Left kidney (tissue), 8 donors: ENCODE measurements at places on chromosomes 6 and 20. TPM values are rescaled to one million over a fixed set of nuclear protein-coding genes. Genes with fewer than 3 reads are reported as not detected.

Gene TRDN
- polyA plus RNA-seq, result 2.8 TPM

Gene CBLN4
- 1.2 TPM for polyA plus RNA-seq

Gene TAP1
- polyA plus RNA-seq, result 7.7 TPM

DNA sequence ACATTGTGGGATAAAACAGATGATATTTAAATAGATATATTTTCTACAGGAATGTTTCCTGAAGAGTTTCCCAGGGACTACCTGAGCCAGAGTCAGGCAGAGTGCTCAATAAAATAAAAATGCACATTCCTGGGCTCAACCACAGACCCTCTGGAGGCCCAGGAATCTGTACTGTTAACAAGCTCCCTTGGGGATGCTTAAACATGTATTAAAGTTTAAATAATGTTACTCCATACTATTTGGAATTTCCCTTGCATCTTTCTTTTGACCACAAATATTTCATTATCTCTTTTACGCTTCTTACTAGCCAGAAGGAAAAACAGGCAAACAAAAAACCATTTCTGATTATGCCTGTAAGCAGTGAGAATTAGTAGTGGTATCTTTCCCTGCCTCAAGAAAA is 42.3 kb downstream of the GPR63 start:
- no peak for DNase-seq

- peak; percentile 73 for DNase-seq
Observed at GRCh38 chr20:62409931-62410745, 3.1 kb upstream of the CABLES2 start.

GRCh38 chr20:23094927-23095326 is 8.8 kb upstream of the CD93 start:
- DNase-seq, result no peak

- DNase-seq, result no peak
Observed at GRCh38 chr6:155483858-155484257, 28.2 kb upstream of the NOX3 start.

GRCh38 chr6:3876101-3876500 is 26.9 kb downstream of the FAM50B start:
- DNase-seq, result no peak

GRCh38 chr6:169162752-169163407 is 90.8 kb downstream of the THBS2 start:
- DNase-seq, result no peak

DNA sequence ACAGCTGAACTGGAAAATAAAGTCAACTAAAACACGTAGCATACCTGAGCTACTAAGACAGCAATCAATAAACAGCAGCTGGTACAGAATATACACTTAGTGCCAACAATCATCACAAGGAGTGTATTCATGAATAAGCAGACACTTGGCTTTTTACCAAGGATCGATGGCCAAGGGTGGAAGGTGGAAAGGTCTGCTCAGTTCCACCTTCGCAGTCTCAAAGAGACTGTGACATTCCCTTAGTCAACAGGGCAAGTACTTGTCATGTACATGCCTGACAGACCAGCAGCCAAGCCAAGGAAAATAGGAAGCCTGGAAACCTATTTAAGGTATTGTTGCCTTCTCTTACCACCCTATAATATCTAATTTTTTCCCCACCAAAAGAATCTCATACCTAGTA is 21.4 kb downstream of the HBS1L start:
- DNase-seq, result no peak

DNA sequence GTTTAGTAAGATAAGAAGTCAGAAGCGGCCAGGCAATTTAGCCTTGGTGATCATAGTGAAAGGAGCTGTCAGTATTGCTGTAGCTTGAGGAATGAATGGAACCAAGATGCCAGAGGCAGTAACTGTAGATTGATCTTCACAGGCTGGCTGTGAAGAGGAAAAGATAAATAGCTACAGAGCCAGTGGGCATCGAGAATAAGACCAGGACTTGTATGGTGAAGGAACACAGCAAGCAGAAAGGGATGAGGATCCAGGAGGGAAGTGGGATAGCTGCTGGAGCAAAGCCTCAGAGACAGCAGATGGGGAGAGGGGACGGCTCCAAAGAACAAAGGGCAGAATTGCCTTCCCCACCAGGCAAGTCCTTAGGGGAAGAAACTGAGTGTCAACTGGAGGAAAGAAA is 294.4 kb upstream of the PLN start:
- no peak for DNase-seq
